Stimulated activated CD4-positive, alpha-beta T cell treated with anti-CD3 and anti-CD28 coated beads, Interleukin-2, amount 100 ng/mL, for 4 hours (primary cell): ENCODE measurements at places on chromosomes 3 and 15.

DNA sequence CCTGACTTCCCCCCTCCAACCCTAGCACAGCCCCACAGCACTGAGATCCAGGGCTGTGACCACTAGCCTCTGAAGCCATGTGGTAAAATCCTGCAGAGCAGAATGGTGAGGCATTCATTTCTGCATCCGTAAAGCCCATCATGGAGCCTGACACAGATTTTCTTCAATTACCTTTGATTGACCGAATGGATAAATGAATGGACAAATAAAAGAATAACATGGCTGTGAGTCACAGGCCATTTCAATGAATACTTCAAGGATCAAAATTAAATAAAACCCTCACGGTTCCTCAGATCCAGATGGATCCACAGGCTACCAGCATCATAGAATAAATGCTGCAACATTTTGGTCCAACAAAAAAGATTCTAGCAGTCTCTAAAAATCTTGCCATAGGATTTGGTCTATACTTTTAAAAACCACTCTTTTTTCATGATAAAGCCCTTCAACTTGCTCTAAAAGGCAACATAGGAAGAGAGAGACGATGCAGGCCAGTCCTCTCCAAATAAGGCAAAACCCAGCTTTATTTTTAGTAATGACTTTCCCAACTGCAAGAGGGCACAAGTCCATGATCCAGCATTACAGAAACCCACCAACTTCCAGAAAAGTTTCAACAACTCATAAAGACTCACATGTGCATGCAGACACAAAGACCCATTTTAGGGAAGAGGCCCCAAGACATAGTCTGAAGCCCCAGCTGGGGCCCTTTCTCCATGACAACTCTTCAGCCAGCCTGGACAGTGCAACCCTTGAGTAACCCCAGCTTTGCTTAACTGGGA lies 52.4 kb upstream of the MRPS22 start:
- no peak for DNase-seq

DNA sequence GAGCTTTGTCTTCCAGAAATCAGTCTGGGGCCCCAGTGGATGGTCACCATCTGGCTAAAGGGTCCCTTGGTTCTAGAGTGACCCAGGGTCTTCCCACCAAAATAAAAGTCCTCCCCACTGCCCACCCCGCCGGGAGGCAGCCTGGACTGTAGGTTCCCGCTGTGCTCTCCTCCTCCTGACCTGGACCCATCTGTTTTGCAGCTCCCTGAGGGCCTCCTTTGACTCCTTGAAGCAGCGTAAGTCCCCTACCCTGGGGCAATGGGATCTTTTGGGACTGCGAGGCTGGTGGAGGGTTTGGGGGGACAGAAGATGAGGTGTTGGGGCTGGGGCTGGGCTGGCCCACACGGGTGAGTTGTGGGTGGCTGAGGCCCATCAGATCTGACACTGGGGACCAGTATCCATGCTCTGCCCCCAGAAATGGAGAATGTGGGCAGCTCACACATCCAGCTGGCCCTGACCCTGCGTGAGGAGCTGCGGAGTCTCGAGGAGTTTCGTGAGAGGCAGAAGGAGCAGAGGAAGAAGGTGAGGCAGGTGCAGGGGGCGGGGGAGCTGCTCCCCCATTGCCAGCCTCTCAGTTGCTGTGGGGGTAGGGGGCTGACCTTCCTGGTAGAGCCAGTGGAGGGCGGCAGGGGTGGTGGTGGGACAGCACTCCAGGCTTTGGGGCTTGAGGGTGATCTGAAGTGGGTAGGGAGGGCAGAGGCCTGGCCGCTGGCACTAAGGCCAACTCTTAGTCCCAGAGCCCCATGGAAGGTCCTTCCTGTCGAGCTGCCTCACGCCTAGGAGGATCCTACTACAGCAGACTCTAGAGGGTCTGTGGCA lies 30.4 kb downstream of the PSTPIP1 start:
- no peak for DNase-seq

DNA sequence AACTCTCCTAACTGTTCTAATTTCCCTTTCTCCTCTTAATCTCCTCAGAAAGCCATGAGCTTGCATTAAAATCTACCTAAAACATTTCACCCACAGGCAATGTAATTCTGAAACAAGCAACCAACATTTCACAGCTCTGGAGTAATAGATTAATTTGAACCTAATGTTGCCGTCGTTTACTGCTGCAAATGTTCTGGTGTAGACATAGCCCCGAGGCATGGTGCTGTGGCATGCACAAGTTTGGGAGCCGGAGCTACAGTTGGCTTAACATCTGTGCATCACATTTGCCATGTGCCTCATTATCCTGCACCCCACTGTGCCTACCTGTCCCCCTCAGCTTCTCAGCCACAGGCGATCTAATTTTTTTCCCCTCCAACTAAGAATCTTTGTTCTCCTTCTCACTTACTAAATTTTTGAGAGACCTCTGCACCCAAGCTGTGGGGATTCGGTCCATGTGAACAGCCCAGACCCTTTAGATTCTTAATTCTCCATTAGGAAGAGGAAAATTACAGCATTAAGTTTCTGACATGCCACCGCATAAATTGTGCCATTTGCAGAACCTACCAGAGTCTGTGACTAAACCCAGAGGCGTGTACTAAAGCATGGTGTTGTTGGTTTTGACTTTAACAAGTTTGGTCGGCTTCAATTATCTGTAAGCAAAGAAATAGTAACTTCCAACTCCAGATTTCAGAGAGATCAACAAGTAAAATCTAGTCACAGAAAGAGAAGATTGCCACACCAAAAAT lies 419.2 kb downstream of the MECOM start:
- no peak for DNase-seq

DNA sequence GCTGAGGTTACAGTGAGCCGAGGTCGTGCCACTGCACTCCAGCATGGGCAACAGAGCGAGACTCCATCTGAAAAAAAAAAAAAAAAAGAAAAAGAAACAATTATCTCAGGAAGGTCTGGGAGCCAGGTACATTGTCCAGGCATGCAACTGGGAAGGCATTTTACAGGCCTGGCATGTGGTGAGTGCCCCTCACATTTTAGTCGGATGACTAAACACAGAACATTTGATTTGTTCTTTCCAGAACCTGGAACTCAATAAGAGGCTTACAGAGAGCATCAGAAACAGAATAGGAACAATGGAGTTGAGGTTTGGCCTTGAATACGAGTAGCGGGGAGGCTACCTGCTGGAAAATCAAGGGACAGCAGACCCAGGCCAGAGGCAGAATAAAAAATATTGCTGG lies 33.7 kb upstream of the IGF1R start:
- no peak for DNase-seq

DNA sequence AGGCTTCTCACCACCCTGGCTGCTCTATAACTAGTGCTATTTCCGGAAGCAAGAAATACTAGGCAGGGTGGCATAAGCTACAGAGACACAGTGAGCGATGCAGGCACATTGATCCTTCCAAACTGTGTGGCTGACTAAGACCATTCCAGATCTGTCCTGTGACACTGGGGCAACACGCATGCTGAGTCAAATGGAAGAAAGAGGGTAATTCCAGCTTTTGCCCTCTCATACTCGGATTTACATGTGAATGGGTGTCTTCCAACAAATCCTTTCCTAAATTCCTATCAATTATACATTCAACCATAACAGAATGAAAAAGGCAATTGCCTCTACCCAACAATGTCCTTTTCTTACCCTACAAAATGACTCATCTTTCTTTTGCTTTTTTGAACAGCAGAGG lies 5.1 kb downstream of the FSIP1 start:
- DNase-seq = no peak

GRCh38 chr3:74844428-74844827 lies 230.0 kb upstream of the CNTN3 start:
- DNase-seq = no peak

DNA sequence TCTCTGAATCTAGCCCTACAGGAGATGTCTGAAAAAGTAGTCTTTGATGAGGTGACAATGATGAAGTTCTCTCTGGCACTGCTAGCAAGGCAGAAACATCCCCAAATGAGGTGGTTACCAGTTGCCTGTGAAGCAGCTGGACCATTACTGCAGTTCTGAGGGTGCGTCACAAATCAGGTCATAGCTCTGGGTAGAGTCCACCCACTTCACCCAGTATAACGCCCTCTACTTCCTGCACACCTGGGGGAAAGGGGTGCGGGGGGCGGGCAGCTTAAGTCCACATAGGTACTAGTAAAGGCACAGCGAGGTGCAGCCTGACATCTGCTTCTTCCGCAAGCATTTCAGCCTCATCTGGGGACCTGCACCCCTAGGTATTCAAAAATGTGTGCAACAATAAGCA lies 13.4 kb upstream of the SATB1 start:
- peak; percentile 38 for DNase-seq

- DNase-seq = no peak
These were observed 159.6 kb upstream of the KCNH8 start for GRCh38 chr3:18988614-18989229.

DNA sequence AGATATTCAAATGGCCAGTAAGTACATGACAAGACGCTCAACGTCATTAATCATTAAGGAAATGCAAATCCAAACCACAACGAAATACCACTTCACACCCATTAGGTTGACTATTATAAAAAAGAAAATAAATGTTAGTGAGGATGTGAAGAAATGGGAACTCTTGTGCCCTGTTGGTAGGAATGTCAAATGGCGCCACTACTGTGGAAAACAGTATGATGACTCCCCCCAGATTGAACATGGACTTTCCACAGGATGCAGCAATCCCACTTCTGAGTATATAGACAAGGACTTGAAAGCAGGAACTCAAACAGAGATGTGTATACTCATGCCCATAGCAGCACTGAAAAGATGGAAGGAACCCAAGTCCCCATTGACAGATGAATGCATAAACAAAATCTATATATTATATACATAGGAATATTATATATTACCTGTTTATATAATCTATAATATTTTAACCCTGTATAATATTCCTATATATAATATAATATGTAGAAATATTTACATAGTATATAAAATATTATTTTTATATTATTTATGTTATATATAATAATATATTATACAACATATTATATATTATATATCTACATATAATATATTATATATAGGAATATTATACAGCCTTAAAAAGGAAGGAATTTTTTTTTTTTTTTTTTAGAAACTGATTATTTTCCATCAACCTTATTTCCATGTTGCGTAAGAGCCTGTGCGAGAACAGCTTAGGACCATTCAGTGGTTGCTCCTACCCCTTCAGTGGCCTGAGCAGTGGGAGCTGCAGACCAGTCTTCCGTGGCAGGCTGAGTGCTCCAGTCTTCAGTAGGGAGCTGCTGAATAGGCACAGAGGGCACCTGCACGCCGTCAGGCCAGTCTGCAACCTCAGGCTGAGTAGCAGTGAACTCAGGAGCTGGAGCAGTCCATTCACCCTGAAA lies 17.6 kb upstream of the PIGZ start:
- no peak for DNase-seq

DNA sequence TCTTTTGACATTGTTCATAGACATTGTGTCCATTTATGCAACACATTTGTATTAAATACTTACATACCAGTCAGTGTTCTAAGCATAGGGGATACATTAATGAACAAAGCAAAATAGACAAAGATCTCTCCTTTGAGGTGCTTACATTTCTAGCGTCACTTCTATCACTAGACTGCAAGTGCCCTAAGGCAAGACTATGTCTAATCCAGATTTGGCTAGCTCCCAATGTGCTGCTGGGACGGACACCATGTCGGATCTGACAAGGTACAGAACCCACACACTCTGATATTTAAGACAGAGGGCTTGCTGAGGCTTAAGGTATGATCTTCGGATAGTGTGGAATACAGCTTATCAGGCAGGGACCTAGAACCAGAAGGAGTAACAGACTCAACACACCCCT lies 41.4 kb downstream of the MYLK start:
- no peak for DNase-seq

DNA sequence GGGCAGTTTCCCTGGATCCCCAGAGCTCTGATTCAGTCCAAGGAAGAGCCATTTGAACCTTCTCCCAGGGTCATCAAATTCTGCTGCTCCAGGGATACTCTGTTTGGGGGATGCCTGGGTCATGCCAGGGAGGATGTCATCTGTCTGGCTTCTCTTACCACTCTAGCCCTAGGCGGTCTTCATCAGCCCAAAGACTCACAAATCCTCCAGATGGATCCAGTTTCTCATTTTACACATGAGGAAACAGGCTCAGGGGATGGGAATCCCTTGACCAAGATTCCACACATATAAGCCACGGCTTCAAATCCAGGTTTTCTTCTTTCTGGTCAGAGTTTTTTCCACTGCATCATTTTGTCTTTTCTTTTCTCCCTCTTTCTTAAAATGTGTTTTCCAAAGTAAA lies 36.7 kb downstream of the SLC28A1 start:
- DNase-seq = no peak

DNA sequence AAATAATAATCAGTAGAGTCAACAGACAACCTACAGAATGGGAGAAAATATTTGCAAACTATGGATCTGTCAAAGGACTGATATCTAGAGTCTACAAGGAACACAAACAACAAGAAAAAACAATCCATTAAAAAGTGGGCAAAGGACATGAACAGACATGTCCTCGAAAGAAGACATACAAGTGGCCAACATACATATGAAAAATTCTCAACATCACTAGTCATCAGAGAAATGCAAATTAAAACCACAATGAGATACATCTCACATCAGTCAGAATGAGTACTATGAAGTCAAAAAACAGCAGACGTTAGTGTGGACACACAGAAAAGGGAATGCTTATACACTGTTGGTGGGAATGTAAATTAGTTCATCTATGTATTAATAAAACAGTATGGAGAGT lies 33.7 kb downstream of the SLC2A2 start:
- DNase-seq = no peak

GRCh38 chr3:114887806-114888205 lies 259.3 kb downstream of the ZBTB20 start:
- DNase-seq = no peak

GRCh38 chr15:43541785-43542184 lies 24.4 kb downstream of the MAP1A start:
- DNase-seq = no peak

DNA sequence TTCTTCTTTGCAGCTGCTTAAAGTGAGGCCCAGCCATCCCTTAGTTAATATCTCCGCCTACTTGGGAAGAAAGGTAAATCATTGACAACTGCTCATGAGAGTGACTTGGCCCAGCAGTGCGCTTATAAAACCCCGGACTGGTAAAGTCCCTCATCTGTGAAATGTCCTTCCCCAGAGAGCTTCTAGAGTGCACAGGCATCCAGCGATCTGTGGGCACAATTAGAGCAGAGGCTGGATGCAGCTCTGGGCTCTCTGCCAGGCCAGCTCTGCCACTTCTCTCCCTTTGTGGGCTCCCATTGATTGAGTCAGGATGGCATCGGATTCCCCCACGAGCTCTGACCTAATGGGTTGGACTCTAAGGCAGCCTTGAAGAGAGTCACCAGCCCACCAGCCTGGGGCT lies 219.0 kb upstream of the LINGO1 start:
- no peak for DNase-seq
